B cell (primary cell): ENCODE measurements at places on chromosomes 7 and 10. TPM values are rescaled to one million over a fixed set of nuclear protein-coding genes. Genes with fewer than 3 reads are reported as not detected.

The GALNT11 gene
- 14.5 and 15.2 TPM in 2 replicates for total RNA-seq

The MBL2 gene
- not detected in 2 replicates for total RNA-seq

The CACNB2 gene
- total RNA-seq, result not detected in 2 replicates

- DNase-seq, result peak; percentile 30
These were observed 75.9 kb downstream of the LMBR1 start for GRCh38 chr7:156816943-156817572.

DNA sequence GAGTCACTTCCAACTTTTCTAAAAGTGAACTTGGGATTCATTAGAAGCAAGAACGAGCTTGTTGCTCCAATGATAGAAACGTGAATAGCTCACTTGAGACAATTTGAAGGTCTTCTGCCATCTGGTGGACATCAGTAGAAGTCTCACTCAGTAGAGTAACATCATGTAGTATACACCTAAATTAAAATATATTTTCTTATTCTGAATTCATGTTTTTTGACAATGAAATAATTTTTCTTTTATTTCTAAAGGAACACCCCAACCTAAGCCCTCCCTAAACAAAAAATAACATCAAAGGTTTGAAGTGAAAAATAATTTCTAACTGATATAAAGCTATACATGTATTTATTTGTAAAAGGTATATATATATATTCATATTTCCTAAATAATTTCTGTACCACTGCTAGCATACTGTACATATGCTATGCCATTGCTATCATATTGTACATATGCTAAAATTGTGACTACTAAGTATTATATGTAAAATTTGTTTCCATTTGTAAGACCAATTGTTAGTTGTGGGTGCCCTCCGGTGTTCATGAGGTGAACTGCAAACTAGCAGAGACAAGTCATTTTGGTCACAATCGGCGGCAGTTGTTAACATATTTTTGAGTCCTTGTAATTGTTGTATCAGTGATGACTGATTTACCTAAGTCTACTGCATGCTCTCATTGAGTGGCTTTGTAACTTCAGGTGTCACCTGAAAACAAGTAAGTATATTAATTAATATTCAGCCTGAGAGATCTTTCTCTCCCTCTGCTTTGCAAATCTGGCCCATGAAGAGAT is 121.9 kb downstream of the PTPRZ1 start:
- peak; percentile 53 for DNase-seq

- peak; percentile 35 for DNase-seq
These were observed 286.5 kb upstream of the SORCS1 start for GRCh38 chr10:107451047-107451446.

- DNase-seq, result no peak
These were observed 293.2 kb downstream of the THSD7A start for GRCh38 chr7:11538751-11539299.

The MUC3A gene
- total RNA-seq, result not detected in 2 replicates

DNA sequence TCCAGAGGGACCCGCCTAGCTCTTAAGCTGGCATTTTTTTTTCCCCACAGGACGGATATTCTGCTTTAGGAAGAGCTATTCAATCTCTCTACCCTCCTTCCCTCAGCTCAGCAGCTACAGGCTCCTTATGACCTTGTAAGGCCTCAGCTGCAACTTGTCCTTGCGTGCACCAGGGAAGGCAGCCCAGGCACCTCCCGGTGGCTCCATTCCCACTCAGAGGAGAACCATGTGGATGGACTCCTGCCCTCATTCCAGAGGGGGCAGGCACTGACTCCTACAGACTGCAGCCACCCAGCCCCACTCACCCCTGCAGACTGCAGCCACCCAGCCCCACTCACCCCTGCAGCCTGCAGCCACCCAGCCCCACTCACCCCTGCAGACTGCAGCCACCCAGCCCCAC is 73.7 kb downstream of the ITIH5 start:
- no peak for DNase-seq

The FOXI2 gene
- total RNA-seq, result not detected in 2 replicates

The ASL gene
- 48.7 and 48.8 TPM in 2 replicates for total RNA-seq

DNA sequence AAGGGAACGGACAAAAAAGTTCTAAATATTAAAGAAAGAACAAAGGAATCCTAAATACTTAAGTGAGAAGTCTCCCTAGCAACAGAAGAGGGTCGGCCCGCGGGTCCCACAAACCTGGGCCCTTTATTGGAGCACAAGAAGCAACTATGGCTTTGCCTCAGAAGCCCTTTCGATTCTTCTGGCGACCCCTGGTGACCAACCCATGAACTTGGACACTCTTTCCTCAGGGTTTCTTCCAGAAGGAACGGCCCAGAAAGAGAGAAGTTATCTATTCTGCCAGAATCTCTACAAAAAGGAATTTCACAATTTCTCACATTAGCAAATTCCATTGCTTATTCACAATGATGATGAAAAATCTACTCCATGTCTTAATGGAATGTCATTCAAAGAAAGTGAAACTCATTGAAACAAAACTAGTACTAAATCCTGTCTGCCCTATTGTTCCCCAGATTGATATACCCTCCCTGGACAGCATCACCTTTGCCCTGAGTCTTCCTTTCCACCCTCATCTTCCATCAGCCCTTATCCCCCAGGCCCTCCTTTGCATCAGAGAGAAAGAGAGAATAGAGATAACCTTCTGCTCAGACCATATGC is 43.7 kb downstream of the CPVL start:
- DNase-seq, result peak; percentile 30

GRCh38 chr7:77565917-77566316 is 28.8 kb downstream of the PTPN12 start:
- DNase-seq, result no peak

DNA sequence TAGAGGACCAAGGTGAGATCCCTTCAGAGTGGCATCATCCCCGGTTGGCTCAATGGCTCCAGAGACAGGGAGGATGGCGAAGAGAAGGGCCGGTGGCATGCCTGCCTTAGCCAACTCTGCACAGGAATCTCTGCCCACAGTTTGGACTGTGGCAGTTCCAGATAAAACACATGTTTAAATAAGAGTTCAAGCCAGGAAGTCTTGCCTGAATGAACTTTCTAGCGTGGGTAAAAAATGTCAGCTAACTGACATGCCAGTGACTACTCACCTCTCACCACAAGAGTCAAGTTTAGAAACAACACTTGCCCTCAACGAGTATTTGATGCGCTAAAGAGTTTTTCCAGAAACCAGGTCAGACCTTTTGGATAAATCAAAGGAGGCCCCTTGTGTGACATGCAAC is 3.0 kb downstream of the NOD1 start:
- no peak for DNase-seq

GRCh38 chr10:31604096-31604495 is 285.1 kb downstream of the ZEB1 start:
- no peak for DNase-seq

The OLAH gene
- total RNA-seq, result not detected in 2 replicates

- no peak for DNase-seq
These were observed 31.3 kb downstream of the AFAP1L2 start for GRCh38 chr10:114372995-114373394.

The NEUROG3 gene
- total RNA-seq, result not detected in 2 replicates

DNA sequence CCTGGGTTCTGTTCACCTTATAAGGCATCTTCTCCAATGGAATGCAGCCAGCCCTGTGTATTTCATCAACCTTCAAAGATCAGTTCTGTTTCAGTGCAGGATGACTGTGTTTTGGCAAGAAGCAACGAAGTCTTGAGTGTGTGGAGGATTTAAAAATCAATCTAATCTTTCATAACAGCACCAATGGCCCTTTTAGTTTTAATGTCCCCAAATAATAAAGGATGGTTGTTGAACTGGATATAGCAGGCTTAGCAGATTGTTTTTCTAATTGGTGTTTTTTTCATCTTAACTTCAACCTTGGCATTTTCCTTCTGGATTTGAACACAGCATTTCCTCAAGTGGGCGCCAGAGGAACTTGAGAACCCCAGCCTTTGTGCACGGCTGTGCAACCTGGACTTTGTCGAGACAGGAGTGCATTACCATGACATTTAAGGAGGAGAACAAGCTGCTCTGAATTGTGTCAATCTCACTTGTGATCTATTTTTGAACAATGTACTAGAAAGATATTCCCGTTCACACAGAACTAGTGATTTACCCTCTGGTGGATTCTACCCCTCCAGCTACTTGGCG is 313.3 kb upstream of the AKR1E2 start:
- no peak for DNase-seq

- DNase-seq, result no peak
These were observed 98.2 kb downstream of the ANK3 start for GRCh38 chr10:60291344-60291930.

The ADAM12 gene
- total RNA-seq, result 0.22 TPM in 2 replicates

DNA sequence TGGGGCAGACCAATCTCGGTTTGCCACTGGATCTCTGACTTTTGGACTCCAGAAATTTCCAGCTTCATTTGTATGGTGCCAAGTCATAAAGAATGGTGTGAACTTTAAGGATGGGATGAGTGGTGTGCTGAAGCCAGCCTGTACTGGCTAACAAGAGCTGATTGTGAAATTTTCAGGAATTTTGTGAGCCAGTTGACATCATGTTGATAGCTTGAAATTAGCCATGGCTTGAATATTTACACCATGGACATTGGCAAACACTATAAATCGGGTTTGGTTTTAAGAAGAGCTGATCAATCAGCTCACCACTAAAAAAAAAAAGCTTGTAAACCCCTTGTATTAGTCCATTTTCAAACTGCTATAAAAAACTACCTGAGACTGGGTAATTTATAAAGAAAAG is 14.1 kb upstream of the MYH16 start:
- no peak for DNase-seq

The SH2D4B gene
- 0.12 and 0.22 TPM in 2 replicates for total RNA-seq

DNA sequence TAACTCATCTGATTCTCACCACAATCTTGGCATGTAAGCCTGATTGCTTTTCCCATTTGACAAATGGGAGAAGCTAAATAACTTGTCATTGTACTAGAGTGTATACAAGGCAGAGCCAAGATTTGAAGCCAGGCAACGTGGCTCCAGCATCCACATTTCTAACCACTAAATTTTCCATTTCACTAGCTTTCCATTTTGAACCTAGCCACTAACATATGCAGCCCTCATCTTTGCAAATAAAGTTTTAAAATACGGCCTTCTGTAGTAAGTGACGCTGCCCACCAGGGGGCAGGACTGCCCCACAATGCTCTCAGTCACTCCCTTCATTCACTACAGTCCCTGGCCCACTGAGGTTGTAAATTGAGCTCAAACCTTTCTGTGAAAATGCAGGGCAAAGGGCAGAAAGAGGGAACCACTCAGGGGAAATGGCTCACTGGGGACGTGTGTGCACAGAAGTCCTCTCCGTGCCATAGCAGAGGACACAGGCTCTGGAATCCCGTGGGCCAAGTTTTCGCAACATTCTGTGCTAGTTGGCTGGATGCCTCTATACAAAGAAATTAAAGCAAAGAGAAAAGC is 315.7 kb downstream of the TNS3 start:
- peak; percentile 70 for DNase-seq

- DNase-seq, result no peak
These were observed 245.6 kb upstream of the DKK1 start for GRCh38 chr10:52068485-52068884.
